Endothelial cell of umbilical vein (primary cell): ENCODE measurements at places on chromosomes 3 and 15. TPM values are rescaled to one million over a fixed set of nuclear protein-coding genes. Genes with fewer than 3 reads are reported as not detected.

The TICRR gene
- total RNA-seq: 19.4 and 20.5 TPM in 2 replicates

The SIAH2 gene
- total RNA-seq: 16.0 and 16.7 TPM in 2 replicates

The SLC28A1 gene
- total RNA-seq: not detected in 2 replicates

The CXCR6 gene
- not detected in 2 replicates for total RNA-seq

The FOXP1 gene
- total RNA-seq: 96.9 and 107 TPM in 2 replicates

The THRB gene
- total RNA-seq: 0.18 TPM in 1 of 2 replicates, not detected in the other

The MASP1 gene
- 0.31 TPM in 1 of 2 replicates, not detected in the other for total RNA-seq

The CYP1A2 gene
- total RNA-seq: not detected in 2 replicates

The ZNF621 gene
- total RNA-seq: 20.6 and 22.5 TPM in 2 replicates

The PYGO1 gene
- 5.7 and 7.6 TPM in 2 replicates for total RNA-seq

The ZPLD1 gene
- not detected in 2 replicates for total RNA-seq

GRCh38 chr3:11509173-11510000 is 134.3 kb downstream of the VGLL4 start:
- peak; percentile 89 for DNase-seq
- no peaks in the 10 kb centered on the region for H3K36me3 ChIP-seq
- peak overlapping the region; percentile 87 for H3K27ac ChIP-seq

GRCh38 chr15:67807141-67807540 is 18.2 kb upstream of the SKOR1 start:
- H3K4me1 ChIP-seq: no peaks in the 10 kb centered on the region
- H3K36me3 ChIP-seq: no peaks in the 10 kb centered on the region
- no peaks in the 10 kb centered on the region for H3K27me3 ChIP-seq
- no peak for DNase-seq
- no peak overlapping the region for H3K27ac ChIP-seq

DNA sequence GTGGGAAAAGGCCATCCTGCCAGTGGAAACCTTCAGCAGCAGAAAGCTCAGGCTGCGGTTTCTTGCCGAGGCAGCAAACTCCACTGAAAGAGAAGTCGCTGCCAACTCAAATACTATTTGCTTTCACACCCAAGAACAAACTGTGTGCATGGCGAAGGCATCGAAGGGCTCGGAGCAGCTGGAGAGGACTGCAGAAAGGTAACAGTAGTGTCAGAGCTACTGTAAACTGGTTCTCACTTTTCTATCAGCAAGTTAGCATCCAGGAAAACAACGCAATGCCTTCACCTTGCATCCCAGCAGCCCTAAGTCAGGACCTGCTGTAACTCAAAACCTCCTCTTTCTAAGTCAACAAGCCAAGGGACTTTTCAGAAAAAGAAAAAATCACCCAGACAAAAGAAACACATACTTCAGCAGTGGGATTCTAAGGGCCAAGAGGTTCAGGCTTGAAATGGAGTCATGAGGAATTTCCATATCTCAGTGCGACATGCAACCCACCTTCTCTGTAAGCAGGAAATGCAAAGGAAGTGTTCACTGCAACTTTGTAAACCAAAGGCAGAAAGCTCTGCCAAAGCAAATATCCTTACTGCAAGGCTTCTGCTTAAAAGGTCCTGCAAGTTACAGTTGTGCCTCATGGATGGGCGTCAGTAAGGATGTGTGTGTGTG is 193.5 kb downstream of the FOXP1 start:
- DNase-seq: peak; percentile 95
- no peaks in the 10 kb centered on the region for H3K36me3 ChIP-seq
- no peak overlapping the region for H3K4me3 ChIP-seq
- H3K27me3 ChIP-seq: no peaks in the 10 kb centered on the region
- H3K4me1 ChIP-seq: peaks cover 41% of the 10 kb centered on the region

- H3K27me3 ChIP-seq: peaks cover 21% of the 10 kb centered on the region
- DNase-seq: no peak
Measured at GRCh38 chr15:38367476-38367875, 86.5 kb upstream of the FAM98B start.

GRCh38 chr15:74159773-74160172 is 13.7 kb upstream of the ISLR start:
- DNase-seq: no peak
- H3K4me3 ChIP-seq: no peak overlapping the region
- no peaks in the 10 kb centered on the region for H3K4me1 ChIP-seq
- H3K36me3 ChIP-seq: no peaks in the 10 kb centered on the region
- H3K27ac ChIP-seq: no peak overlapping the region

DNA sequence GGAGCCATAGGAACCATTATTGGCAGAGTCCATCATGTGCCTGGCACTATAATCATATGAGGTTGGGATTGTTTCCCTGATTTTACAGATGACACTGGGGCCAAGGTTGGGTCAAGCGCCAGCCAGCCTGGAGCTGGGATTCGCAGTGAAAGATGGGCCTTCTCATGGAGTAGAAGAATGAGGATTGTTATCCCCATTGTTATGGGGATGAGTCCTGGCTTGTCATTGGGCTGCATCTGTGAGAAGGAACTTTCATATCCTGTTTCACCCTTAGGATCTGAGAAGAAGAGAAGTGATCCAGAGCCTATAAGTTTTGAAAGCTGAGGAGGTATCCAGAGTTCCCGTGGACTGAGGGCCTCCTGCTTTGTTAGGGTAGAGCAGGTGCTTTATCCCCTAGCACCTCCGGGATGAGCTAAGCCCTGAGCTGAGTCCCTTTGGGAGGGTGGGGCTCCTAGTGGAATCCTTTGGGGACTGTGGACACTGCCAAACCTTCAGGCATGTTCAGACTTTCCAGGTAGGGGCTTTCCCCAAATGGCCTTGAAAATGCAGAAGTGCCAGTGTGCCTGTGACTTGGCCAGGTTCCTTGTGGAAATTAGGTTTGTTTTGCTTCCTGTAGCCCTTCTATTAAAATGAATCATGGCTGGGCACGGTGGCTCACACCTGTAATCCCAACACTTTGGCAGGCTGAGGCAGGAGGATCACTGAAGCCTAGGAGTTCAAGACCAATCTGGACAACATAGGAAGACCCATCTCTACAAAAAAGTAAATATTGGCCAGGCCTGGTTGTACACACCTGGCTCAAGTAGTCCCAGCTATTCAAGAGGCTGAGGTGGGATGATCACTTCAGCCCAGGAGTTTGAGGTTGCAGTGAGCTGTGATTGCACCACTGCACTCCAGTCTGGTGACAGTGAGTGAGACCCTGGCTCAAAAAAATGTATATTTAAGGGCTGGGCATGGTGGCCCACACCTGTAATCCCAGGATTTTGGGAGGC is 30.2 kb upstream of the BSN start:
- no peaks in the 10 kb centered on the region for H3K4me1 ChIP-seq
- H3K4me3 ChIP-seq: no peak overlapping the region
- no peaks in the 10 kb centered on the region for H3K27me3 ChIP-seq
- no peak overlapping the region for H3K27ac ChIP-seq

DNA sequence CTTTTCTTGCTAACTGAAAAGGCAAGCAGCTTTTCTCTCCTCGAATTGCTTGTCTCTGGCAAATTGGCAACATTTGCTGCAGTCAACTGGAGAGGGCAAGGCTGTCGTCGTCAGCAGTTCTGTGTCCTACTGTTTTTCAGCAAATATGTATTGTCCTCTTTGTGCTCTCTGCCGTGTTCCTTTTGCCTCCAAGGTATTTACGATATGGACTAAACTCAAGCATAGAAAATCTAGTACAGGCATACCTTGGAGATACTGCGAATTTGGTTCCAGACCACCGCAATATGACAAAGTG is 558 bp upstream of the SLC30A4 start:
- H3K27me3 ChIP-seq: peaks cover 3% of the 10 kb centered on the region
- no peak overlapping the region for H3K27ac ChIP-seq
- DNase-seq: peak; percentile 50
- peak overlapping the region; percentile 60 for H3K4me3 ChIP-seq
- H3K36me3 ChIP-seq: no peaks in the 10 kb centered on the region

DNA sequence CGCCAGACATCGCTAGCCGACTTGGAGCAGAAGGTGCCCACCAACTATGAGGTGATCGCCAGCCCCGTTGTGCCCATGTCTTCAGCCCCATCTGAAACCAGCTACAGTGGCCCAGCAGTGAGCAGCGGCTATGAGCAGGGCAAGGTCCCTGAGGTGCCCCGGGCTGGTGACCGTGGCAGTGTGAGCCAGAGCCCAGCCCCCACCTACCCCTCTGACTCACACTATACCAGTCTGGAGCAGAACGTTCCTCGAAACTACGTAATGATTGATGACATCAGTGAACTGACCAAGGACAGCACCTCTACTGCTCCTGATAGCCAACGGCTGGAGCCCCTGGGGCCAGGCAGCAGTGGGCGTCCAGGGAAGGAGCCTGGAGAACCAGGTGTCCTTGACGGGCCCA is 12.9 kb upstream of the APEH start:
- H3K4me1 ChIP-seq: no peaks in the 10 kb centered on the region
- H3K27me3 ChIP-seq: peaks cover 2% of the 10 kb centered on the region
- DNase-seq: no peak
- H3K27ac ChIP-seq: no peak overlapping the region
- no peaks in the 10 kb centered on the region for H3K36me3 ChIP-seq

GRCh38 chr3:157794771-157795170 is 291.6 kb upstream of the VEPH1 start:
- no peaks in the 10 kb centered on the region for H3K27me3 ChIP-seq
- no peak overlapping the region for H3K27ac ChIP-seq
- no peak for DNase-seq
- no peaks in the 10 kb centered on the region for H3K36me3 ChIP-seq
- no peak overlapping the region for H3K4me3 ChIP-seq

- no peak for DNase-seq
- H3K27ac ChIP-seq: no peak overlapping the region
- H3K4me1 ChIP-seq: no peaks in the 10 kb centered on the region
- no peak overlapping the region for H3K4me3 ChIP-seq
- no peaks in the 10 kb centered on the region for H3K27me3 ChIP-seq
Measured at GRCh38 chr3:4043867-4044575, 244.8 kb downstream of the LRRN1 start.

- H3K36me3 ChIP-seq: no peaks in the 10 kb centered on the region
- H3K27ac ChIP-seq: no peak overlapping the region
- H3K4me3 ChIP-seq: no peak overlapping the region
- H3K27me3 ChIP-seq: no peaks in the 10 kb centered on the region
- no peak for DNase-seq
Measured at GRCh38 chr3:177802151-177802900, 605.0 kb upstream of the TBL1XR1 start.

GRCh38 chr3:171258316-171258715 is 201.9 kb downstream of the TNIK start:
- no peak overlapping the region for H3K27ac ChIP-seq
- H3K36me3 ChIP-seq: no peaks in the 10 kb centered on the region
- H3K4me1 ChIP-seq: peaks cover 39% of the 10 kb centered on the region
- no peak for DNase-seq
- no peak overlapping the region for H3K4me3 ChIP-seq
- no peaks in the 10 kb centered on the region for H3K27me3 ChIP-seq

DNA sequence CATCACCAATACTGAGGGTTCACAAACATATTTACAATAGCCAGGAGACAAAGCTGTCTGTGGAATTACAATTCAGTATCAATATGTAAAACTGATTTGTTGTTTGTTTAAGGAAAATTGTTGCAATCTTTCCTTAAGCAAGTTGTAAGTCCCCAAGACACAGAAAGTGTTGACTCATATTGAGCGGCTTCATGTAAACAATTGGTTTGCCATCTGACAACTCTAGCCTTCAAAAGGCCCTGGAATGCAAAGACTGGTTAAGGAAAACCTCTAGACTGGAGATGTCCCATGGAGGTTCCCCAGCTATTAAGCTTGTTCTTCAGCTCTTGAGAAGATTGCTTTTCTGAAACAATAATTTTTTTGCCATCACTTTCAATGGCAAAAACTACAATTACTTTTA is 283.7 kb upstream of the PROK2 start:
- H3K36me3 ChIP-seq: no peaks in the 10 kb centered on the region
- no peak overlapping the region for H3K4me3 ChIP-seq
- H3K27ac ChIP-seq: no peak overlapping the region
- no peaks in the 10 kb centered on the region for H3K4me1 ChIP-seq
- no peaks in the 10 kb centered on the region for H3K27me3 ChIP-seq

DNA sequence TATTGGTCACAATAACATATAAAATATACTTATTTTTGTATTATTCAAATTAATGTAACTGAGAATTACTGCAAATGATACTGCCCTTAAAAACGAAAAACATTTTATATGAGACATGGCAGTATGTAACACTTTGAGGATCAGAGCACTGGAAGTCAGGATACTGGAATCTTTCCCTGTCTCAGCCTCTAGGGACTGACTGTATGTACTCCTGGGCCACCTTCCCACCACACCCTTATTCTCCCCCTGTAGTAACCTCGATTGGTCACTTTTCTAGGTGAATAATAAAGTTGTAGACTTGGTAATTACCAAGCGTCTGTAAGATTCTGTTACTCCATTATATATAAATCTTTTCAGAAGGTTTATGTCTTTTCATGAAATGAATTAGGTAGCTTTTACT is 43.0 kb downstream of the LRRC49 start:
- no peak overlapping the region for H3K27ac ChIP-seq
- DNase-seq: no peak
- H3K36me3 ChIP-seq: no peaks in the 10 kb centered on the region
- H3K27me3 ChIP-seq: no peaks in the 10 kb centered on the region
- no peak overlapping the region for H3K4me3 ChIP-seq

- no peaks in the 10 kb centered on the region for H3K36me3 ChIP-seq
- H3K27ac ChIP-seq: no peak overlapping the region
- no peak overlapping the region for H3K4me3 ChIP-seq
- H3K27me3 ChIP-seq: no peaks in the 10 kb centered on the region
- peaks cover 2% of the 10 kb centered on the region for H3K4me1 ChIP-seq
- no peak for DNase-seq
Measured at GRCh38 chr3:146256851-146257486, 6.1 kb upstream of the PLSCR4 start.

DNA sequence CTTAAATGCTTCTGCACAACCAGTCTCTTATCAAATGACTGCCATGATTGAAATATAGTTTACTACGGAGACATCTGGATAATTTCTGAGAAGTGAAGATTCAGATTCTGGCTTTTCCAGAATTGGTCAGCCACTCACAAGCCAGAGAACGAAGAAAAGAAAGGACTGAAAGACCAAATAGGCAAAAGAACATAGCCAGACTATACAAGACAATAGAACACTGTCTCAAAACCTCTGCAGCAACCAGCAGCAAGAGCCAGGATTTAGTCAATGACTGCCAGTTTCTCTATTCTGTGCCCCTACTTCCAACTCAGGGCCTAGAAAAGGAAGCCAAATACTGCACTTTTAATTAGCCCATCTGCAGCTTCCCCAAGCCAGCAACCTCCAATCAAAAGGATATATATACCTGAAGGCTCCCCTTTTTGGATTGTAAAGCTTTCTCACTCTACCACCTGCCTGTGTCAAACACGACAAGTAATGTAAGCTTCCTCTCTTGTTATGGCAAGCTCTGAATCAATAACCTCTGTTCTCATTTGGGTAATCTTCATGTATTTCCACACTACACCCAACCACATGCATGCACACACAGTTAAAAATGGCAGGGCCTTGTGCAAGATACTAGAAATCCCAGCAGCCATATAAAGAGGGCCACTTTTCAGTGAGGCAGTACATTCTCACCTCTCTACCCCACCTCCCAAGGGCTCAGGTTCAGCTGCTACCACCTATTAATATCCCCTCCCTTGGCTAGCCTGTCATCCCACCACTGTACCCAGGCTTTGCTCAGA is 97.1 kb downstream of the ERC2 start:
- no peak for DNase-seq
- no peak overlapping the region for H3K27ac ChIP-seq
- H3K27me3 ChIP-seq: no peaks in the 10 kb centered on the region
- H3K36me3 ChIP-seq: no peaks in the 10 kb centered on the region
- H3K4me3 ChIP-seq: no peak overlapping the region
- no peaks in the 10 kb centered on the region for H3K4me1 ChIP-seq

GRCh38 chr3:191455257-191455952 is 5.6 kb upstream of the PYDC2 start:
- no peaks in the 10 kb centered on the region for H3K36me3 ChIP-seq
- no peak for DNase-seq
- H3K4me3 ChIP-seq: no peak overlapping the region
- no peaks in the 10 kb centered on the region for H3K27me3 ChIP-seq
- H3K4me1 ChIP-seq: no peaks in the 10 kb centered on the region
